ENCODE measurements at places on chromosomes 7 and 10.

DNA sequence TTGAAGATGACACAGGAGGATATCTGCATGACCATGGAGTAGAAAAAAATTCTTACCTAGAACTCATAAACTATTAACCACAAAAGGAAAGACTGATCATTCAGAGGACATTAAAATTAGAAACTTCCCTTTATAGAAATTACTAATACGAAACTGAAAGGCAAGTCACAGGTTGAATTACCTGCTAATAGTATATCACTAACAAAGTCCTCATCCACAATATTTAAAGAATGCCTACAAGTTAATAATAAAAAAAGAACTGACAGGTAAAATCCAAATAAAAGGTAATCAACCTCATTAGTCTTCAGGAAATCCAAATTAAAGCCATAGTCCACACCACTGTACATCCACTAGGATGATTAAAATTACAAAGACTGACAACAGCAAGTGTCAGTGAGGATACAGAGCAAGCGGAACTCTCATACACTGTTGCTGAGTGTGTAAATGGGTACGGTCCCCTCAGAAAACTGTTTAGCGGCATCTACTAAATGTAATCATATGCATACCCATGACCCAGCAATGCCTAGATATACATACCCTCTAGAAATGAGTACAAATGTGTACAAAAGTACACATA lies 71.2 kb downstream of the ARHGAP21 start:
- DNase-seq = no peak

GRCh38 chr10:124157271-124157681 lies 63.9 kb upstream of the CHST15 start:
- DNase-seq = no peak

- no peak for DNase-seq
These were observed 4.9 kb upstream of the RRP12 start for GRCh38 chr10:97406064-97406463.

DNA sequence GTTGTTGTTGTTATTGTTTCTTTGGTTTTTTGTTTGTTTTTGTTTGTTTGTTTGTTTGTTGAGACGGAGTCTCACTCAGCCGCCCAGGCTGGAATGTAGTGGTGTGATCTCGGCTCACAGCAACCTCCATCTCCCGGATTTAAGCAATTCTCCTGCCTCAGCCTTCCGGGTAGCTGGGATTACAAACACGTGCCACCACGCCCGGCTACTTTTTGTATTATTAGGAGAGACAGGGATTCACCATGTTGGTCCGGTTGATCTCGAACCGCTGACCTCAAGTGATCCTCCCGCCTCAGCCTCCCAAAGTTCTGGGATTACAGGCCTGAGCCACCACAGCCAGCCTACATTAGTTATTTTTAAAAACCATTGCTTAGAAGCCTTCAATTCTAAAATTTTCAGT lies 45.0 kb downstream of the FOXP2 start:
- DNase-seq = no peak

GRCh38 chr10:35328404-35329037 lies 7.8 kb upstream of the CCNY start:
- DNase-seq = no peak
